CD4-positive, alpha-beta memory T cell (primary cell): ENCODE measurements at places on chromosomes 7 and 10. TPM values are rescaled to one million over a fixed set of nuclear protein-coding genes. Genes with fewer than 3 reads are reported as not detected.

DNA sequence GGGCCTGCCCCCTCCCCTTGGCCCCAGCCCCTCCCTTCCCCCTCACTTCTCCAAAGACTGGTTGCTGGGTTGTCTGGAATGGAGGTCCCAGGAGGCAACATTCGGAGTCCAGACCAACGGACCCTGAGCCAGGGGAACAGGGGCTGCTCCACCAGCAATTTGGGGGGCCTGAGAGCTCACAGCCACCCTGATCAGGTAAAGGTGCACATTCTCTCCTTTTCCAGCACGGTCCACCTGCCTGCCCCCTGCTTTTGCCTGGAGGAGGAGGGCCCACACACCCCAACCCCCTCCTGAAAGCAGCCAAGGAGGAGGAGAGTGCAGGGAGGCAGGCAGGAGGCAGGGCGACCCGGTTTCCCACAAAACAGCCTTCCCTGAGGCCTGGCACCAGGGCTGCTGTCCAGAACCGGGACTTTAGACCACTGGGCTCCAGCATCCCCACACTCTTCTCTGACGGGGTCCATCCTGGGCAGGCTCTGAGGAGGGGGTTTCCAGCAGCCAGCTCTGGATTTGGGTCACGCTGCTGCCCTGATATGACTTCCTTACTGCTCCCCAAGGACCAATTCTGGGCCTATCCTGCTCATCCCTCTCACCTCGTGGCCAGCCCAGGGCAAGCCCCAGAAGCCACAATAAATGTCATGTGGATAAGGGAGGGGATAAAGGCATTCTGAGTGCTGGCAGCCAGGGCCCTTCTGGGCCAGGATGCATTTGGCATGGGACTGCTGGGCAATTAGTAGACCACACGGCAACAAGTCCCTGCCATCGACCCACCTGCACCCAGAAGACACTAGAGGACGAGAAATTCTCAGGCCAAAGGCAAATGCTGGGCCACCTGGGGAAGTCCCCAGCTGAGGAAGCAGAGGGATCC is 1.1 kb upstream of the CAMK2B start:
- no peak overlapping the region for H3K4me3 ChIP-seq
- peaks cover 6% of the 10 kb centered on the region for H3K27me3 ChIP-seq
- no peaks in the 10 kb centered on the region for H3K36me3 ChIP-seq
- DNase-seq: no peak

- H3K4me1 ChIP-seq: no peaks in the 10 kb centered on the region
- no peaks in the 10 kb centered on the region for H3K36me3 ChIP-seq
- H3K4me3 ChIP-seq: no peak overlapping the region
- no peaks in the 10 kb centered on the region for H3K27me3 ChIP-seq
- no peak for DNase-seq
- no peak overlapping the region for H3K27ac ChIP-seq
Observed at GRCh38 chr7:121610243-121610642, 214.1 kb upstream of the FAM3C start.

- peaks cover 20% of the 10 kb centered on the region for H3K4me1 ChIP-seq
- H3K27ac ChIP-seq: no peak overlapping the region
- DNase-seq: no peak
Observed at GRCh38 chr7:36275735-36276284, 113.9 kb upstream of the ANLN start.

DNA sequence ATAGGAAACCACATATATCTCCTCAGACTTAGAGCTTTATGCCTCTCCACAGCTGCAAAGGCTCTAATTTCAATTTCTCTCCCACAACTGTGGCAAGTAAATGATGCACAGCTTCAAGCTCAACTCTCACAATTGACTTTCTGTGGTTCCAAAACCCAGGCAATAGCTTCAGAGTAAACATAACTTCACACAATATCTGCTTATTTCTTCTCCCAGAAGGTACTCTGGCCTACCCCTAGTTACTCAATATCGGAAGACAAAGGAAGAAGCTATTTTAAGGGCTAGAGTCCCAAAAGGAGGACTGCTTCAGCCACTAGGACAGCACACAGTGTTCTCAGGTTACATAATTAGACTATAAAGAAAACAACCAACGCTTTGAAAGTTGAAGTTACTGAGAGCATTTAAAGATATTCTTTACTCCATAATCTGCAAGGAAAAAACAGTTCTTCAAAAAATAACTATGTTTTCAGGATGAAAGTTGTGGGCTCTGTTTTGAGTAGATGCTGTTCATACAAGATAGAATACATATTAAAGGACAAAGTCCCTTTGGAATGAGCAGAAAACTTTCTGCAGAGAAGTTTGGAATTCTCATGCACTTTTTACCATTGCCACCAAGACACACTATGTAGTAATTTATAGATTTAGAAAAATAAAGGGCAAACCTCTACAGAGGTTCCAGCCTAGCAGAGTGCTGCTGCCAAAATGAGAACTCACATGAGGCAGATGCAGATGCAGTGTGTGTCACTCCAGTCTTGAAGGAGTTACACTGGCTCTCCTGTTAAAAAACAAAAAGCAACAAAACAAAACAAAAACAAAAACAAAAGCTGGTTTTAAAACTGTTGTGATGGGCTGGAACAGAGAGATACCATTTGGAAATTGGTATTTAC is 81.8 kb downstream of the NT5C2 start:
- H3K4me1 ChIP-seq: no peaks in the 10 kb centered on the region
- H3K36me3 ChIP-seq: no peaks in the 10 kb centered on the region
- H3K4me3 ChIP-seq: no peak overlapping the region
- no peaks in the 10 kb centered on the region for H3K27me3 ChIP-seq
- DNase-seq: no peak
- no peak overlapping the region for H3K27ac ChIP-seq

DNA sequence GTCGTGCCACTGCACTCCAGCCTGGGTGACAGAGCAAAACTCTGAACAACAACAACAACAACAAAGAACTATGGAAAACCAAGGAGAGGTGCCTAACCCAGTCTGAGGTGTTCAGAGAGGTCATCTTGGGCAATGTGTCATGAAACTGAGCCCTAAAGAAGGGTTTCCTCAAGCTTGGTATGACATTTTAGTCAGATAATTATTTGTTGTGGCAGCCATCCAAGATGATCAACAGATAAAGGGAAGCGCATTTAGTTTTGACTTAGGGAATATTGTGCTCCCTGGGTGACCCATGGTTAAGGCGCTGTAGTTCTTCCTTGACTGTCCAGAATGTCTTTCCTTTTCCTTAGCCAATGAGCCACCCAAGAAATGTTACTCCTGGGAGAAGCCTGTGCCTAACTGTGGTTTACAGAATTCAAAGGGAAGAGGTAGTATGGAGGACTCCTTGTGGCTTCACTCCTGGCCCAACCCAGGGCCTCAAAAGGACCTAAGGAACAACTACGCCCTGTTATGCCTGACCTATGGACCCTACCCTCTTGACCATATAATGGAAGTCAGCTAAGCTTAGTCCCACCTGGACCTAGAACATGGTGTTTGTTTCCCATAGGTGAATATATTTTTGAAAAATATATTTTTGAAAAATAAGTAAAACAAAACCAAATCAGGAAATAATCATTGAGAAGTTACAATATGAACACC is 42.4 kb downstream of the TPST1 start:
- no peaks in the 10 kb centered on the region for H3K4me1 ChIP-seq
- H3K36me3 ChIP-seq: no peaks in the 10 kb centered on the region
- no peaks in the 10 kb centered on the region for H3K27me3 ChIP-seq
- no peak for DNase-seq

- no peak overlapping the region for H3K27ac ChIP-seq
- no peak for DNase-seq
- H3K27me3 ChIP-seq: no peaks in the 10 kb centered on the region
- no peak overlapping the region for H3K4me3 ChIP-seq
- H3K4me1 ChIP-seq: peaks cover 5% of the 10 kb centered on the region
Observed at GRCh38 chr7:30796105-30796869, 25.1 kb downstream of the MINDY4 start.

DNA sequence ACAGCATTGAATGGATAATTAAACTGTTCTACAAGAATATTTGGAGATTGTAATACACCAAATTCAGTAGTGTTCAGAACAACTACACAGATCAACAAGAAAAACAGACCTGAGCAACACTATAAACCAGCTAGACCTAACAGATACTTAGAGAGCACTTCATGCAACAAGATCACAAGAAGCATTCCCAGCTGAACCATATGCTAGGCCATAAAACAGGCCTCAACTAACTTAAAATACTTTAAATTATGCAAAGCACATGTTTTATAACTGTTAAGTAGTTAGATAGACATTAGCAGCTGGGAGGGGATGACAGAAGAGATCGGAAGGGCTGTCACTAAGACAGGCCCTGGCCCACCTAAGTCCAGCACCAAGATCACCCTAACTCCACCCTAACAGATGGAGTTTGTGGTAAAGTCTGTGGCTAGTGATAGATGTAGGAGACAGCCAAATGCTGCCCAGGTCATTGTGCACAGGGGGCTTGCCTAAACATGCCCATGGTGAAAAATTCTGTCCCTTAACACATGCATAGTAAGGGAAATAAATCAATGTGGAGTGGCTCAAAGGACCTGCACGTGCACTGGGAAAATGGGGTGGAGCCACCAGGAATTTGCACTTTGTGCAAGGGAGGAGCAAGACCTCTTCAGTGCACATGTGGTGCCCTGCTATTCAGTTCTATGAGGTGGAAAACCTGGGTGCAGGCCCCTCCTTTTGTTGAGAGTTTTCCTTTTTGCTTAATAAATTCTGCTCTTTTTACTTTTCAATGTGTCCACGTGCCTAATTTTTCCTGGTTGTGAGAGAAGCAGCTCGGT is 567.8 kb upstream of the NRG3 start:
- no peaks in the 10 kb centered on the region for H3K4me1 ChIP-seq
- no peaks in the 10 kb centered on the region for H3K27me3 ChIP-seq
- no peak for DNase-seq
- H3K27ac ChIP-seq: no peak overlapping the region
- no peak overlapping the region for H3K4me3 ChIP-seq

DNA sequence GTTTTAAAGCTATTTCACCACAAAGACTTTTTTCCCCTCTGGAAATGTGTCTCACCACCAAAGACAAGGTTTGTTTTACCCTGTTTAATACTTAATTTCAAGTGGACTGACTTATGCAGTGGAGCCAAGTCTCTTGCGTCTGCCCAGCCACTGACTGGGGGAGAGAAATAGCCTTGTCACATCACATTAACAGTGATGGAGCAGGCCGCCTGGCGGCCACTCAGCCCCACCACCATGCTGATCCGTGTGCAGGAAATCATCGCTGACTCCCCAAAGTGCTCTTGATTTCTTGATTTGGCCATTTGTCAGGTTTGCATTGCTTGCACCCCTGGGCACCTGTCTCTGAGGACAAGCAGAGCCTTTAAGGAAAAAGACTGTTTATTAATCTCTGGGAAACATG is 334.1 kb downstream of the GLRX3 start:
- H3K27ac ChIP-seq: no peak overlapping the region
- H3K4me3 ChIP-seq: no peak overlapping the region
- no peaks in the 10 kb centered on the region for H3K27me3 ChIP-seq
- no peaks in the 10 kb centered on the region for H3K4me1 ChIP-seq
- DNase-seq: no peak

GRCh38 chr10:6305401-6306321 is 102.9 kb downstream of the PFKFB3 start:
- H3K36me3 ChIP-seq: no peaks in the 10 kb centered on the region
- DNase-seq: no peak
- H3K4me3 ChIP-seq: no peak overlapping the region
- H3K4me1 ChIP-seq: peaks cover 6% of the 10 kb centered on the region
- H3K27ac ChIP-seq: no peak overlapping the region

SFTPA1 gene
- not detected for total RNA-seq

- H3K4me3 ChIP-seq: no peak overlapping the region
- H3K27me3 ChIP-seq: no peaks in the 10 kb centered on the region
- H3K4me1 ChIP-seq: no peaks in the 10 kb centered on the region
- no peak for DNase-seq
- no peak overlapping the region for H3K27ac ChIP-seq
Observed at GRCh38 chr7:84230491-84230890, 35.9 kb upstream of the SEMA3A start.

HOXA5 gene
- not detected for total RNA-seq

GRCh38 chr10:48469516-48470020 is 135.3 kb downstream of the ARHGAP22 start:
- H3K27ac ChIP-seq: no peak overlapping the region
- H3K4me3 ChIP-seq: no peak overlapping the region
- H3K36me3 ChIP-seq: no peaks in the 10 kb centered on the region

MYH16 gene
- not detected for total RNA-seq

DNA sequence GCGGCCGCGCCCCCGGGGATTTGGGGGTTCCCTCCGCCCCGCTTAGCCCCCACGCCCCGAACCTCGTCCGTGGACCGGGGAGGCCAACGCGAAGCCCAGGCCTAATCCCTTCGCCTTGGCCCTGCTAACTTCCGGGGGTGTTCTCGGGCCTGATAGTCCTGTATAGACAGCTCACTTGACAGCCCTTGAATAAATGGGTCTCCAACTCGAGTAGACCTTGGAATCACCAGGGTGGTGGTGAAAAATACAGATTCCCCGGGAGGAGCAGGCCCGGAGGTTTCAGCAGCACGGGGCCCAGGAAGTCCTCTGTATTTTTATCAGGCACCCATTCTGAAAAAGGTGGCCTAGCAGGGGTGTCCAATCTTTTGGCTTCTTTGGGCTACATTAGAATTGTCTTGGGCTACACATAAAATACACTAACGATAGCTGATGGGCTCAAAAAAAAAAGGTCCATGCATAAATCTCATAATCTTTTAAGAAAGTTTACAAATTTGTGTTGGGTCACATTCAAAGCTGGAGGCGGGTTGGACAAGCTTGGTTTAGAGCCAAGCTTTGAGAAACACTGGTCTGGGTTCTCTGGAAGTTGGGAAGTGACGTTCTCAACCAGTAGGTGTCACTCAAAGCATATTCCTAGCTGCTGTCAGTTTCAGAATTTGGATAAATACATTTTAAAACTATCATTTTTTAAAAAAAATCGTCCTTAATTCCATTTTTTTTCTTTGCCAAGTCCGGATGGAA is 221.7 kb downstream of the PHTF2 start:
- H3K4me3 ChIP-seq: no peak overlapping the region
- peaks cover 4% of the 10 kb centered on the region for H3K27me3 ChIP-seq

GRCh38 chr10:112817981-112818777 is 131.9 kb upstream of the TCF7L2 start:
- DNase-seq: no peak
- H3K4me1 ChIP-seq: no peaks in the 10 kb centered on the region
- H3K27me3 ChIP-seq: no peaks in the 10 kb centered on the region
- no peak overlapping the region for H3K4me3 ChIP-seq
- H3K36me3 ChIP-seq: no peaks in the 10 kb centered on the region
- H3K27ac ChIP-seq: no peak overlapping the region

GRCh38 chr7:149725426-149725821 is 48.0 kb downstream of the ZNF467 start:
- peaks cover 37% of the 10 kb centered on the region for H3K36me3 ChIP-seq
- no peak overlapping the region for H3K27ac ChIP-seq
- no peaks in the 10 kb centered on the region for H3K27me3 ChIP-seq
- no peak for DNase-seq

THSD7A gene
- total RNA-seq: not detected

- peaks cover 3% of the 10 kb centered on the region for H3K27me3 ChIP-seq
- no peaks in the 10 kb centered on the region for H3K36me3 ChIP-seq
- no peak overlapping the region for H3K27ac ChIP-seq
Observed at GRCh38 chr10:44689368-44689767, 221.8 kb upstream of the TMEM72 start.
